Activated T-cell treated with anti-CD3 and anti-CD28 coated beads for 48 hours (primary cell): ENCODE measurements at places on chromosomes 3 and 15.

GRCh38 chr15:78365917-78366316 lies 25.8 kb downstream of the CRABP1 start:
- DNase-seq, result no peak

GRCh38 chr3:37660782-37661181 lies 200.9 kb upstream of the CTDSPL start:
- DNase-seq, result no peak

GRCh38 chr15:95600367-95600766 lies 730.1 kb upstream of the NR2F2 start:
- DNase-seq, result no peak

GRCh38 chr15:70833861-70834765 lies 19.8 kb downstream of the LARP6 start:
- DNase-seq, result no peak

- DNase-seq, result no peak
These were observed 41.0 kb upstream of the IREB2 start for GRCh38 chr15:78396976-78397375.

- no peak for DNase-seq
These were observed 2.1 kb downstream of the CHST13 start for GRCh38 chr3:126525853-126526667.

DNA sequence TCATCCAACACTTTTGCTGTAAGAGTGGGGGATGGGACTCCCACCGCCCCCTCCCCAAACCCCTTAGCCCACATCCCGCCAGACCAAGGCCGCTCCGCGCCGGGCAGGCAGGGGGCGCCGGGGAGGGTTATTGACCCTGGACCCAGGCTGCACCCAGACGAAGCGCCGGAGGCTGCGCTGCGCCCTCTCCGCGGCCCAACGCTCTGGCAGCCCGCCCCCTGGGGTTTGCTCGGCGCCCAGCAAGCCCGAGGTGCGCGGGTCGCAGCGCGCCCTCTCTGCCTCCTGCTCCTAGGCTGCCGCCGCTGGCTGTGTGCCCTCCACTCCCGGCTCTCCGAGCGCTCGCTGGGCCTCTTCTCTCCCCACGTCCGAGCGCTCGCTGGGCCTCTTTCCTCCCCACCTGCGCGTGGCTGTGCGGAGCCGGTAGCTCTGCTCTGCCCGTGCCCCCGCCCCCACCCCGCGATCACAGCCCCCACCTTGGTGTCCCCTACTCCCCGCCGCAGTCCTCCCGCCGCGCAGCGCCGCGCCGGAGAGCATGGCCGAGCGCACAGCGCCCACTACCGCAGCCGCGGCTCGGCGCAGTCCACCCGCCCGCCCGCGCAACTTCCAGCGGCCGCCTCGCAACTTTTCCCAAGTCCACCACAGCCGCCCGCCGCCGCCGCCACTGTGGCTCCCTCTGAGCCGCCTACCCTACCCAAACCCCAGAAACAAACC lies 1.2 kb downstream of the MECOM start:
- peak; percentile 52 for DNase-seq

GRCh38 chr15:90051874-90052273 lies 50.4 kb downstream of the IDH2 start:
- DNase-seq, result no peak

DNA sequence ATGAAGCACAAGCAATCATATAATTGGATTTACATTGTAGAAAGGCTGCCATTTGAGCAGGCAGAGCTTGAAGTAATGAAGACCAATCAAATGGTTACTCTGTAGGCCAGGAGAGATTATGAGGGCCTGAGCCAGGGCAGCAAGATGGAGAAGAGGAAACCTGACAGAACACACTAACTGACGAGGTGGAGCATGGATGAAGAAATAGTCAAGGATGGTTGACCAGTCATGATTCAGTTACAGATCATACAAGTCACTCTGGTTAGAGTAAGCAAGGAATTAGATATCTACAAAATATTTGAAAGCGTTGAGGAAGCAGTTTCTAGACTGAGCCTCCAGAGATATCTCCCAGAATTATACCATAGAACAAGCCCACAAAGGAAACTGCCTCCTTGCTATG lies 101.8 kb upstream of the THSD4 start:
- no peak for DNase-seq

GRCh38 chr3:13173186-13173585 lies 100.0 kb upstream of the IQSEC1 start:
- no peak for DNase-seq

- DNase-seq, result no peak
These were observed 21.3 kb upstream of the GADL1 start for GRCh38 chr3:30915782-30916181.

- DNase-seq, result no peak
These were observed 142.7 kb upstream of the ATP11B start for GRCh38 chr3:182650568-182651128.

GRCh38 chr3:39146611-39147591 lies 6.5 kb downstream of the CSRNP1 start:
- DNase-seq, result peak; percentile 68

DNA sequence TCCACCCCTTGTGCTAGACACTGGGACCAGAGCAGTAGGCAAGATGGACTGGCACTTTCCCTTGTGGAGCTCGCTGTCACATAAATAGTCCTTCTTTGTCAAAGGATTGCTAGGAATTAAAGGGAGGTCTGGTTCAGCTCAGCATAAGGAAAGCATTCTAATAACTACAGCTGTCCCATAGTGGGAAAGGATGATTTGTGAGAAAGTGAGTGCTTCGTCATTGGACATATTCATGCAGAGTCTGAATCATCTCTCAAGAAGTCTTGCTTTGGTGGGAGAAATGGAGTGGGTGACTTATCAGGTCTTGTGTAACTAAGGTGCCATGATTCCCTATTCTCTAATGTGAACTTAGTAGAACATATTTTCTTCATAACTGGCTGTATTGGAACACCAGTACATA lies 14.7 kb downstream of the PPARG start:
- DNase-seq, result no peak

- no peak for DNase-seq
These were observed 634 bp downstream of the FBXL22 start for GRCh38 chr15:63597821-63598220.

- DNase-seq, result no peak
These were observed 17.7 kb downstream of the FOXB1 start for GRCh38 chr15:60021589-60022378.

- no peak for DNase-seq
These were observed 185.0 kb upstream of the ANKRD28 start for GRCh38 chr3:15982667-15983196.

- no peak for DNase-seq
These were observed 633.7 kb downstream of the MECOM start for GRCh38 chr3:169029674-169030285.

DNA sequence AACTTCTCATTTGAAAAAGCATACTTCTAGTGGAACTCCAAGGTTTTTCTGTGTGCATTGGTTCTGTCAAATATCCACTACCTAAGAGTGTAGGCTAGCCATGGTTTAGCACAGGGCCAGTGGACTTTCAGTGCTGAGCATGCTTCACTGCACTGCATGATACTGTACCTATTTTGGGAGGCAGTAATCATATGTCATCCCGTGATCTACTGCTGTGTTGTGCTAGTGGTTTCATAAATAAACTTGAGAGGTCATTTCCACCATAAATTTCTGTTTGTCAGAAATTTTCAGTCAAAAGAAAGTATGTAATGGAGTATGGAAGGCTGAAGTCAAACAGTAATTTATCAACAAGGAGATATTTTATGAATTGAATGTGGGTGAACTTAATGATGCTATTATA lies 203.6 kb downstream of the ROBO1 start:
- DNase-seq, result no peak

- DNase-seq, result peak; percentile 4
These were observed 110.3 kb downstream of the CYP19A1 start for GRCh38 chr15:51227940-51228732.

DNA sequence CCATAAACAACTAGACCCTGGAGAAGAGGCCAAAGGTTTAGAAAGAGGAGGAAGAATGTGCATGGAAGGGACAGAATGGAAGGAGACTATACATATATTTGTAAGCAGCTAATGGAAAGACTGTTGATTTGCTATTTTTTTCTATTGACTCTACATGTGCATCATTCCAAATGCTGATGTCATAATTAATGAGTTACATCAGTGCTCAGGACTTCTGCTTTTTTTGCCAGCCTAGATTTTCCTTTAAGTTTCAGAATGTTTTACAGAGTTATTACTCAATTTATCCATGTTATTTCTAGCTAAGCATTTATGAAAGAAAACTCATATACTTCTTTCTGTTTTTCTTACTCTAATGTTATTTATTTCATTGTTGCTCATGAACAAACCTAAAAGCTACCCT lies 62.6 kb upstream of the VGLL3 start:
- no peak for DNase-seq

DNA sequence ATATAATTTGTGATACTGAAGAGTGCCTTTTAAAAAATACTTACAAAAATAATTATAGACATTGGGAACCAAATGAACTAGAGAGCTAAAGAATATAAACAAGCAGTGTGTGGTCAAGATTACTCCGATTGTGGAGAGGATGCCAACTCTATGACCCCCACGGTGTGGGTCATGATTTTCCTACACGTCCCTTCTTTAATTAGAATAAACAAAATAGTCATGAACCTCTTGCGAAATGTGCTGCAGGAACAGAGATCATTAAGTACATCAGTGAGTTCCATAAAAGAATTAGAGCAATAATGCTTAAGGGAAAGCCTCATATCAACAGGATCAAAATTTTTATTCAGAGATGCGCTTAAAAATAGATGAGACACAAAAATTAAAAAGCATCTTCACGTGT lies 476.6 kb upstream of the ROBO1 start:
- DNase-seq, result no peak

GRCh38 chr3:113684271-113684819 lies 12.1 kb downstream of the USF3 start:
- DNase-seq, result no peak

DNA sequence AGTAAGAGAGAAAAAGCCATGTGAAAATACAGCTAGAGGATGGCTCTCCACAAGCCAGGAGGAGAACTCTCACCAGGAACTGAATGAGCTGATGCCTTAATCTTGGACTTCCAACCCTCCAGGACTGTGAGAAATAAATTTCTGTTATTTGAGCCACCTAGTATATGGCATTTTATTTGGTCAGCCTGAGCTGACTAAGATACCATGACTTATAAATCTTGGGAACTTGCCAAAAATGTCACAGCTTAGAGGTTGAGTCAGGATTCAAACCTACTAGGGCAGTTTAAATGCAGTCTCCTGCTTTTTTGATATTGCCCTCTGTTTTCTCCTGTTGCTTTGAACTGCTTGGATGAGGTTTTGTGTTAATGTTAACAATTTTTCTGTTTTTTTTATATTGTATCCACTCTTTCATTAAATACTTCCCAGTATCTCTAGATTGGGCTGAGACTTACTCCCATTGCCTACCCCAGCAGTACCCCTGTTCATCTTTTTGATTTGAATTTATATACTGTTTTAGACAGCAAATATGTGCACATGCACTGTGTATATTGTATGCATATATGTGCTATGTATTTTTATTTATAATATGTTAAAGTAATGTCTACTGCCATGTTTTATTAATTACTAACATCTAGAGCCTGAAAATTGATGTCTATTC lies 1223.2 kb downstream of the OTOL1 start:
- DNase-seq, result no peak

GRCh38 chr3:44058022-44058867 lies 183.4 kb upstream of the TOPAZ1 start:
- DNase-seq, result peak; percentile 11

DNA sequence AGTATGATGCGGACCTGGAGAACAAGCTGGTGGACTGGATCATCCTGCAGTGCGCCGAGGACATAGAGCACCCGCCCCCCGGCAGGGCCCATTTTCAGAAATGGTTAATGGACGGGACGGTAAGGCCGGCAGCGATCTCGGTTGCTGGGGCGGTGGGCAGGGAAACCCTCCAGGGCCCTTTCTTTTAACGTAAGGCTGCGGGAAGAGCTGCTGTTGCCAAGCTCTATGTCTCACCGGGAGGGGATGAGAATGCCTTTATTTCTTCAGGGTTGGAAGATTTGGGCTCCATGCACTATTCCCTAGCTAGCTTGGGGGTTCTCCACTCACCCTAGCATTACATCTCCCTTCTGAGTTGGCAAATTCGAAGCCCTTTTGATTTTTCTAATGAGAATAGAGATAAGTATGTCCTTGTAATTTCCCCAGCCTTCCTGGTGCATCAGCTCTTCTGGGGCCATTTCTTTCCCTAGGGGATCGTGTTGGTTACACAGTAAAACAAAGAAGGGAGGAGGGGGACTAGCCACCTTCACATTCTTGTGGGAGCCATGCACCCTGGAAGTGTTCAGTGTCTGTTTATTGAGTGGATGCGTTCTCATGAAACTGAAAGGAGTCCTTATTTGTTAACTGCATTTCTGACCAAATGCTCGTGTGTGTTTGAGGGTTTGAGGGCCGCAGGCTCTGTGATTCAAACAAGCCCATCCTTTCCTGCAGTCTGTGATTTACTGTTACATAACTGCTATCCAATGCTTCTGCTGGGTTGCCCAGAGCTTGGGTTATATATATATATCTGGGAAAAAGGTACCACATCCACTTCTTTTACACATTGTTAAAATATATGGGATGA lies 982 bp downstream of the TAGLN3 start:
- DNase-seq, result no peak

GRCh38 chr3:6182476-6182875 lies 678.4 kb upstream of the GRM7 start:
- DNase-seq, result no peak

DNA sequence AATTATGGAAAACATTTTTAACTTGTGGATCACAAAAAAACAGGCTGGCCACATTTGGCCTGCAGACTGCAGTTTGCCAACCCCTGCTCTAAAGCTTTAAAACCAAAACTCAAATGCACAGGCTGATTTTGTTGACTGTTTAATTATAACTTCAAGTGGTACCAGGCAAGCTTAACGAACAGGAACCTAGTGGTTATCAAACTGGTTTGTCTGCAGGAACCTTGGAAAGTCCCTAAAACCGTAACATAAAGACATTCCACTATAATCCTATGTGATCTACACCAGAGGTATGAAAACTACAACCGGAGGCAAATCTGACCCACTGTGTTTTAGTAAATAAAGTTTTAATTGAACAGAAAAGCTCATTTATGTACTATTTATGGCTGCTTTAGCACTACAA lies 52.4 kb downstream of the TBL1XR1 start:
- DNase-seq, result no peak

- DNase-seq, result no peak
These were observed 31.8 kb downstream of the DAG1 start for GRCh38 chr3:49501842-49502241.

- DNase-seq, result peak; percentile 58
These were observed 27.7 kb upstream of the DCP1A start for GRCh38 chr3:53375019-53375418.

- DNase-seq, result no peak
These were observed 13.3 kb downstream of the NLGN1 start for GRCh38 chr3:173410849-173411248.

GRCh38 chr15:63111481-63111880 lies 10.2 kb upstream of the LACTB start:
- no peak for DNase-seq

DNA sequence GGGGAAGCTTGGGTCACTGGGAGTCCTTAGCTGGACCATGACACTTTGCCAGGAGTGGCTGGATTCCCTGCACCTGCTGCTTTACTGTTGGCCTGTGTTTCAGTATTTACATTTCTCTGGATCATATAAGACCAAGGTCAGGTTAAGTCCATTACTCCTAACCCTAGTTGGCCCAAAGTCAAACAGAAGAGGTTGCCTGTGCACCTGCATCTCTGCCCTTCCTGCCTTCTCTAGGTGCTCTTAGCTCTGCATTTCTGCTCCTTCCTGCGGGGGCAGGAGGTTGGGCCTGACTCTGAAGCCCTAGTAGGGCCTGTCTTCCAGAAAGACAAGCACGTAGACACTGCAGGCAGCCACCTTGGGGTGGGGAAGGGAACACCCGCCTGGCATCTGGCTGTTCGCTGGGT lies 124.3 kb downstream of the RPLP1 start:
- DNase-seq, result no peak
